Stimulated activated CD8-positive, alpha-beta memory T cell treated with anti-CD3 and anti-CD28 coated beads, Interleukin-4, amount 100 ng/mL, for 1 hour (primary cell): ENCODE measurements at places on chromosomes 3 and 15.

DNA sequence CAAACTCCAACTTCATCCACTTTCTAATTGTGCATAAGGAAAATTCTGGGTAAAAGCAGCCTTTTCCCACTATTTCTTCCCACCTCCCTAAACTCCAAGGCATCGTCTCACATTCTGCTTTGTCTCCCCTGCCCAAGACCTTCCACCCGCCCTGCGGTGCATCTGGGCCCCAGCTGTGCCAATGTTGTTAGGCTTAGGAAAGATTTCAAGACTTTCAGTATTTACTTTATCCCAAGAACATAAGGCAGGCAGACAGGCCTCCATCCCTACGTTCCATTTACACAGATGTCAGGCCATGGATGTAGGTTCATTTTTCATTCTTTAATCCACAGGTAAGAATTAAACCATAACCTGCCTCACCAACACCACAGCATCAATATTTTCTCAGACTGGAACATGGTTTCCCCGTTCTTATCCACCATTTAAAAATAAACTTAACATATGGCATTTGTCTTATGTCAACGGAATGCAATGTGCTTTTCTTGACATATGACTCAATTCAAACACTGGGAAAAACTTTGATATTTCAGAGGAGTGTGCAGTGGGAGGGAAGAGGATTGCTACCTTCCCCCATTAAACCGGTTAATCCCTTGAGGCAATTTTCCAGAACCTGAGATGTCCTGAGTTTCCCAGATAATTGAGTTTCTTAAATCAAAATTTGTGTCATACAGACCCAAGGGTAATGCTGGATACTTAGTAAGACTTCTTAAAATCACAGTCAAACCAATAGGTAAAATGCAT is 238.0 kb upstream of the LRIG1 start:
- no peak for DNase-seq

GRCh38 chr15:101496198-101496986 is 6.9 kb upstream of the PCSK6 start:
- no peak for DNase-seq

GRCh38 chr3:99172736-99173657 is 271.5 kb upstream of the DCBLD2 start:
- DNase-seq, result no peak

DNA sequence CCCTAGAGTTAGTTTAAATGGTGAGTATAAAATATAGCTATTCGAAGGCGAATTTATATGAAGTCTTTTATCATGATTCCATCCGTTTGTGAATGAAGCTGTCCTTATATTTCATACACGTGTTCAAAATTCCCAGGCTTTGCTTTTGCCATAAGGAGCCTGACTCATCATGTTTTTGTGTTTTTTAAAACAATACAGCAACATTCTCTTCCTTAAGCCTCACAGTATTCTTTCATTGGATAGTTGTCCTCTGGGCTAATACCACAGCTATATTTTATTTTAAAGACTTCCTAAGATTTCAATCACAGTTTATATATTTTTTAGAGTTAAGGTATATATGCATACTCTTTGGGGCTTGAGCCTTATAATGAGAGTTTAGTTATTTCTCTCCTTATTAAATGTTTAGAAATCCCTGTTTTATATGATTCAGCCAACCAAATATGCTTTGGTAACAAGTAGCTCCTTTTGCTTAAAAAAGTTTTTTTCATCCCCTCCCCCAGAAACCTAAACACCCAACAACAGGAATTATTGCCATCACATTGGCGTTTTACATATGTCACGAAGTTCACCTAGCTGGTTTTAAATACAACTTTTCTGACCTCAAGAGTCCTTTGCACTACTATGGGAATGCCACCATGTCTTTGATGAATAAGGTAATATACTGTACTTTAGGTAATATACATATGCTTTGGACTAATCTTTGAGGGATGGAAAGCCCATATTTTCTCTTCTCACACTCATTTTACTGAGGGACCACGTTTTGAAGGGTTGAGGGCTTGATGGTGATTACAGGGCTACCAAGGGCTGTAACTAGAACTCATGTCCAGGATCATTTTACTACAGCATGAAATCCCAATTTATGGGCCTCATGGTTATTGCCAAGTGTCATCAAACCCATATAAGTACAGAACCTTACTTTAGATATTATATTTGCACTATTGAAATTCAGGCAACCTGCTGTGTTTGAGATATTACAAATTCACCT is 28.5 kb downstream of the ST3GAL6 start:
- no peak for DNase-seq

GRCh38 chr15:99963096-99963825 is 230.0 kb upstream of the LYSMD4 start:
- DNase-seq, result no peak

DNA sequence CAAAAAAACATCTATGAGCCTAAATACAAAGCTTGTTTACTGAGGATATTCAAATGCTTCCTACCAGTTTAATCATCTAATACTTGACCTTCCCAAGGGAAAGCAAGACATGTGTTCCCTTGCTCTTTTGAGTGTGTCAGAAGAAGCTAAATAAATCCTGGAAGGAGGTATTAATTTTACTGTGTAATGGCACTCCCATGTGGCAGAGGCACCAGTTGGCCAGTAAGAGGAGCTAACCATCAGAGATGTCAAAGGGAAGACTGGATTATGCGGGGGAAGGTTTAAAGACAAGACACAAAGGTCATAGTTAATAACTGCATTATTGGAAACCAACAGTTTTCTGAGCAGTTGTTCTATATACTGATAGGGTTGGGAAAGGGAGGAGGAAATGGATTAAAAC is 125.1 kb downstream of the SUCLG2 start:
- DNase-seq, result no peak

GRCh38 chr3:188955919-188956318 is 215.9 kb upstream of the TPRG1 start:
- no peak for DNase-seq

- no peak for DNase-seq
Measured at GRCh38 chr3:100105501-100105900, 8.8 kb downstream of the FILIP1L start.

DNA sequence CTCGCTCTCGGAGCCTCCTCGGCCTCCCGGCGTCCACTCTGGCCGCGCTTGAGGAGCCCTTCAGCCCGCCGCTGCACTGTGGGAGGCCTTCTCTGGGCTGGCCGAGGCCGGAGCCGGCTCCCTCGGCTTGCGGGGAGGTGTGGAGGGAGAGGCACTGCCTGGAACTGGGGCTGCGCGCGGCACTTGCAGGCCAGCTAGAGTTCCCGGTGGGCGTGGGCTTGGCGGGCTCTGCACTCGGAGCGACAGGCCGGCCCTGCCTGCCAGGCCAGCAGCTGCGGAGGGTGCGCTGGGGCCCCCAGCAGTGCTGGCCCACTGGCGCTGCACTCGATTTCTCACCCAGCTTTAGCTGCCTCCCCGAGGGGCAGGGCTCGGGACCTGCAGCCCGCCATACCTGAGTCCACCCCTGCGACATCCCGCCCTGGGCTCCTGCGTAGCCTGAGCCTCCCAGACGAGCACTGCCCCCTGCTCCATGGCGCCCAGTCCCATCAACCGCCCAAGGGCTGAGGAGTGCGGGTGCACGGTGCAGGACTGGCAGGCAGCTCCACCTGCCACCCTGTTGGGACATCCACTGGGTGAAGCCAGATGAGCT is 765.0 kb downstream of the IGSF11 start:
- DNase-seq, result no peak

GRCh38 chr3:70916375-70917055 is 604.1 kb upstream of the MDFIC2 start:
- DNase-seq, result no peak

GRCh38 chr15:73142802-73143762 is 90.8 kb downstream of the NEO1 start:
- no peak for DNase-seq

- DNase-seq, result no peak
Measured at GRCh38 chr3:124593442-124593829, 136.8 kb upstream of the UMPS start.

DNA sequence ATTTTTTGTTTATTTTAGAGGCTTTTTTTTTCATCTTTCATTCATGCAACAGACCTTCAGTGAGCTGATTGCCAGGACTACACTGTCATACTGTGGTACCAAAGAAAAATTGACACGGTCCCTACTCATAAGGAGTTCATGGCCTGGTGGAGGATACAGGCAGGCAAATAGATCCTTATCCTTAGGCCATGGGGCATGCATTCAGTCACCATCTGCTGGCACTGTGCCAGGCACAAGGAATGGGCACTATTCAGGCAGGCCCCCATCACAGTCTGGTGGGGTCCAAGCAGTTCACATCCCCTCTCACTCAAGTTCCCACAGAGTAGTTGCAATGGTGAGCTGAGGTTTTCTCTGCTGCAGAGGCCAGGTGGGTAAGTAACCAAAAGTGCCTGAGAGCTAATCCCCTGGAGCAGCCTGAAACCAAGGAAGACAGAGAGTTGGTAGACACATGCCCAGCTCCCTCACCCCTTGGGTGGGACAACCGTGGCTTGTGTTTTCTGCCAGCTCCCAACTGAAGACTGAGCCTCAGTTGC is 17.3 kb downstream of the CISH start:
- no peak for DNase-seq

DNA sequence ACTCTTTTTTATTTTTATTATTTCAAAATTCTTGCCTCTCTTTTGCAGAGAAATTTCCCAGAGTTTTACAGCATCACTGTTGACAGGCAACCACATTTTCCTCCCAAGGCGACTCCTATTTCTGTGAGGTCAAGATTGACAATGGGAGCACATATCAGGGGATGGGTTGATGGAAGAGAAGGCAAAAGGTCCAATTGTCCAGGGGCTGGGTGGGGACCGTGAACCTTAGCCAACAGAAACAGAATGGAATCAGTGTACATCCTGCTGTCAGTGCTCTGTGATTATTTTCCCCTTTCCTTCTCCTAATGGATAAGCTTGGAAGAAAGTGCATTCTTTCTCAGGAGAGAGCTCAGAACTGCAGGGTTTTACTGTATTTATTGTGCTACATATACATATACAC is 42.4 kb downstream of the CNTN6 start:
- no peak for DNase-seq

- no peak for DNase-seq
Measured at GRCh38 chr15:49040151-49040550, 6.1 kb downstream of the SECISBP2L start.

DNA sequence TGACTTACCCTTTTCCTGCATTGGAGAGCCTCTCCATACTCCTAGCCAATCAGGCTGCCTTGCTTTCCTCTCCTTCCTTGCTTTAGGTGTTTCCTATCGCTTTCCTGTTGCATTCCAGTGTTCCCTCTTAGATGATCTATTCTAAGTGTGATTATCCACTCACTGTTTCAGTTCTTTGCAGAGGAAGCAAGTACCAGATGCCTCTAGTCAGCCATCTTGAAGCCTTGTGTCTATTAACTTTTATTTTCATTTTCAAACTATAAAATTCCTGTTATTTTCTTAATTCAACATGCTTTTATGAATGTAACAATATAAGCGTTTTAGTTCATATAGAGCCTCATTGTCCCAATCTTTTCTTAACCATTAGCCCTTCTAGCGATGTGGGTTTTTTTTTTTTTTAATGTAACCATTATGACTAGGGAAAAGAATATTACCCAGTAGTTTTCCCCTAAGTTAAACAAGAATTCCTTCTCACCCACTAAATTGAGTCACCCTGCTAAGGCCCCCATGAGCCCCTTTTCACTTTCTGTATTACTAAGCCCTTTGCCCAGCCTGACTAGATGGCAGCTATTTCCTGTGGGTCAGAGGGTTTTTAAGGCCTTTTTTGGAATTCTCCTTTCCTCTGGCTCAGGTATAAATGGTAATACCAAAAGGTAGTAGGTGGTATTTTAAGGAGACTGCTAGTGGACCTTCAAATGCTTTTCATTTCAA is 229.4 kb upstream of the CTNNB1 start:
- no peak for DNase-seq

- no peak for DNase-seq
Measured at GRCh38 chr3:77686560-77686959, 646.7 kb downstream of the ROBO2 start.

DNA sequence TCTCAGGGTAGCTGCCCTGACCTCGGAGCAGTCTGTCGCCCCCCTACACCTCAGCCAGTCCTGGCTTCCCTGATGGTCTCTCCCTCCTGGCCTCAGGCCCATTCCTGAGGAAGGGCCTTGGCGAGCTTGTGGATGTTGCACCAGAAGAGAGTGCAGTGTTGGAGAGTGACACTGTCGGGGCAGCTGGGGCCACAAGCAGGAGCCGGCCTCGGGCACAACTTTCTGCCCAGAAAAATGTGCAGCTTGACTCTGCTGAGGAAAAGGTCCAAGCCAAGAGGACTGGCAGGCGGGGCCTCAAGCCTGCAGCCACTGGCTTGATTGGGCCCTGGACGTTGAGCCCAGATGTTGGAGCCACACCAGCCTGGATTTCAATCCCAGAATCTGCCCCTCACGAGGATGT is 12.8 kb downstream of the HEMK1 start:
- no peak for DNase-seq

- DNase-seq, result no peak
Measured at GRCh38 chr3:157115069-157116006, 44.6 kb downstream of the CCNL1 start.
